ENCODE measurements at places on chromosomes 6 and 20.

DNA sequence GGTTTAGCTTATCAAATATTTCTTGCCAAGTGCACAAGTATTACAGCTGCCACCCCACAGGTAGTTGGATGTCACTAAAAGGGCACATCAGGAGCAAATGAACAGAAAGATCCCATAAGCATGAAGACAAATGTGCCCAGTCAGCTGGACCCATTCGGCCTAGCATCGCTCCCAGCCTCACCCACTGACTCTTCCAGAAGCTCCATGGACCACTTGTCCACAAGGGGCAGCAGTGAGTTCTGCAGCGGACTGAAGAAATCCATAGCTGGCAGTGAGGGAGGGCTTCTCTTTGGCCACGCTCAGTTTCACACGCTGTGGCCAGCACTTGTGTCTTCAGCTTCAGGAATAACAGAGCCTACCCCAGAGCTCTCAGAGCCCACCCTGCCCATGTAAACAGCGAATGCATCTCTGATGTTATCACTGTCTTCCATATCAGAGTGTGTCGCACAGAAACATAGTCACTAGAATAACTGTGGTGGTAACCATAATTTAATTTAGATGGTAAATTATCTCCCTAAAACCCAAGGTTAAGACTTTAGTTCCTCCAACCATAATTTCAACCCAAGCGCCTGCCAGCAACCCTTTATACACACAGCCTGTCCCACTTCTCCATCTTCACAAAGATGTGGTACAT, 15.8 kb downstream of the CGA start:
- DNase-seq: no peak

DNA sequence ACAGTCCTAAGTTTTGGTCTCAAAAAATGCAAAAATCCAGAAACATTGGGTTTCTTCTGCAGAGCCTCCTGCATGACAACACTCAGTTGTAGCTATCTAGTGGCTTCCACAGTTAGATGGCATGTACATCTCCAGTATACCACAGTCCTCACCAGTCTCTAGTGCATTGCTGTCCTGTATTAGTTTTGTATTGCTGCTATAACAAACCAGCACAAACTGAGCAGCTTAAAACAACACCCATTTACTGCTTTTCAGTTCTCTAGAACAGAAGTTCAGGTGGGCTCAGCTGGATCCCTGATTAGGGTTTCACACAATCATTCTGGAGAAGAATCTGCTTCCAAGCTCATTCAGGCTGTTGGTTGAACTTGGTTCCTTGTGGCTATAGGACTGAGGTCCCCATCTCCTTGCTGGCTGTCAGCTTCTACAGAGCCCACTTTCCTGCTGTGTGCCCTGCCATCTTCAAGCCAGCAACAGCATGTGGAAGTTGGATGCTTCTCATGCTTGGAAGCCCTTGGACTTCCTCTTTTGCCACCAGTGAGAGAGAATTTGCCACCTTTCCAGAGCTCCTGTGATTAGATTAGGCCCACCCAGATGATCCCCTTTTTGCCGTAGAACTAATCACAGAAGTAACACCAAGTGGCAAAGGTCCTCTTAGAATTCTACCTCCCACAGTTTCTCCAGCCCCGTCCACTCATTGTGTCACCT, 48.9 kb upstream of the TBC1D7 start:
- no peak for DNase-seq

DNA sequence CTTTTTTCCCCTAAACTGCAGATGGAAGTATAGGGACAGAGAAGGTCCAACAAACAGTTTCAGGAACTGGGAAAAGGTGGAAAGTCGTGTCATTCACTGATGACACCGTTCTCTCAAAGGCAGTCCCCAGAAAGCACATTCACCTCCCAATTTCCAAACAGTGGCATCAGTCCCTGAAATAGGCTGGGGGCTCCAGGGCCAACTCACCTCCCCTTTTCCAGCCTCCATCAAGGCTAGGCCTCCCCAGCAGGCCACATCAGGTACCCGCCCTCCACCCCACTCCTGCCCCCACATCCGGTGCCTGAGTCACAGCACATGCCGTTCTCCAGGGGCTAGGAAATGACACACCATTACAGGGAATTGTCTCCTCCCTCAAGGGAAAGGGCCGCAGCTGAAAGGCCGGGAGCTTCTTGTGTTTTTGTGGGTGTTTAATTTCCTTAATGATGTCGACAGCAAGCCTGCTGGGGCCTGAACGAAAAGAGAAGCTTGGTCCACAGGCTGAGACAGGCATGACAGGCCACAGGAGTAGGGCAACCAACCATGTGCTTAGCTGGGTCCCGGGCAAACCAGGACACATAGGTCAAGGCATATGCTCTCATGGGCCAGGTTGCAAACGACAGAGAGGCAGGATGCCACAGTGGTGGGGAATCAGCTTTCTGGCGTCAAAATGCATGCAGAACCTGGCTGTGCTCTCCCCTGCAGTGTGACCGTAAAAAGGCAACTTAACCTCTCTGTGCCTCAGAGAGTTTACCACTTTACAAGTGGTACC, 39.2 kb downstream of the ZMYND8 start:
- peak; percentile 81 for DNase-seq

DNA sequence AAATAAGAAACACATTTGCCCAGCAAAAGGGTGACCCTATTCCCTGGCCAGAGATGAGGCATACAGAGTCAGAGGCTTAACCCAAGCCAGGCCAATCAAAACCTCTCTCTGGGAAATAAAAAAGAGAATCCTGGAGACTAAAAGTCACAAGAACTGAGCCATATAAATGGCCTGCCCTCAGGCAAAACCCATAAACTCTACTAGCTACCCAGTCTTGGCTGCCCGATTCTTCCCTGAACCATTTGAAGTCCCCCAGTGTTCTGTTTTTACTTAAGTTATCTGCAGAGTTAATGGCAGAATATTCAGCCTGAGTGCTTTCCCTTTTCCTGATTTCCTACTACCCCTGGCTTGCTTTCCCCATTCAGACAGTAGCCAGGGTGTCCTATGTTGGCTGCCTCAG, 13.9 kb downstream of the KCNK15 start:
- no peak for DNase-seq

DNA sequence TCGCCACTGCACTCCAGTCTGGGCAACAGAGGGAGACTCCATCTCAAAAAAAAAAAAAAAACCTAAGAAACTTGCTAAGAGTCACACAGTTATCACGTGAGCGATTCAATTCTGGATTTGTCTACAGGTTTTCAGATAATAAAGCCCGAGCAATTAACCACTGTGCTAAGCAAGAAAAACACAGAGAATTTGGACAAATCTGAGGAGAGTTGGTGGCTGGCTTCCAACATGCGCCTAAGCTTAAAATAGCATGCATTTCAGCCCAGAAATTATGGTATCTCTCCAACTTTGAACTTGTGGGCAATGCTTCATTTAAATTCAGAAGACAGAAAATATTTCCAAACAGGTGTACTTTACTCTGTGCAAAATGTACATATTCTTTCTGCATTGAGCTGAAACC, 232.9 kb downstream of the TSHZ2 start:
- DNase-seq: no peak

DNA sequence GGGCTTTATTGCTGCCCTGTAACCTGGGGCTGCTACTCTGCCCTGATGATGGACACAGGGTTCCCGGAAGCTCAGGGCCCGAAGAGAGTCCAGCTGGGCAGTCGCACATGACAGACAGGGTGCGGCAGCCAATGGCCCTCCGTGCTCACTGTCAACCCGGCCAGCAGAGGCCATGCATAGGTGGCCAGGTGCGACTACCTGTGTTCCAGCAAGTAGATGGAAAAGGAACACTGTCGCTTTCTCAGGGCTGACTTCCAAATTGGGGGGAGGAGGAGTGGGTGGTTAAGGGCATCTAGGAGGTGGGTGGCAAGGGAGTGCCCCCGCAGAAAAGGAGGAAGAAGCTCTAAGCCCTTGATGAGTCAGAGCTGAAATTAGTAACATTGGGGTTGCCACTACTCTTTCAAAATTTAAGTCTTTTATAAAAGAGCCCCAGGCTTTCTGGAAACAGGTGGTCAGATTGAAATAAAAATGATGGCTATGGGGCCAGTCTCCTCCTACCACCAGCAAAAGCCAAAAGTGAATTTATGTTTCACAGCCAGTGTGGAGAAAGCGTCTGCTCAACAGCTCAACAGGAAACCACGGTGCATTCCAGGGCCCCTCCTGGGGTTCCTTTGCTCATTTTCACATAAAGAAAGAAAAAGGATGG, 2.3 kb upstream of the RAMACL start:
- DNase-seq: no peak

DNA sequence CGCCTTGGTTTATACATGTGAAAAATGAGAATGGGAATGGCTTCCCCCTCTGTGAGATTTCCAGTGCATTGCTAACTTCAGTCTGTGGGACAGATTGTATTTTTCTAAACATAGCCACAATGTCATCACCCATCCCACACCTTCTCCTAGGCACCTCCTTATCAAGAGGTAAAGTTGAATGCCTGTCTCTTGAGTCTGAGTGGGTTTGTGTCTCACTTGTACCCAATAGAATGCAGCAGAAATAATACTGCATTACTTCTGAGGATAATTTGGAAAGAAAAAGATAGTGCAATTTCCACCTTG, 27.9 kb downstream of the RIN2 start:
- DNase-seq: no peak

DNA sequence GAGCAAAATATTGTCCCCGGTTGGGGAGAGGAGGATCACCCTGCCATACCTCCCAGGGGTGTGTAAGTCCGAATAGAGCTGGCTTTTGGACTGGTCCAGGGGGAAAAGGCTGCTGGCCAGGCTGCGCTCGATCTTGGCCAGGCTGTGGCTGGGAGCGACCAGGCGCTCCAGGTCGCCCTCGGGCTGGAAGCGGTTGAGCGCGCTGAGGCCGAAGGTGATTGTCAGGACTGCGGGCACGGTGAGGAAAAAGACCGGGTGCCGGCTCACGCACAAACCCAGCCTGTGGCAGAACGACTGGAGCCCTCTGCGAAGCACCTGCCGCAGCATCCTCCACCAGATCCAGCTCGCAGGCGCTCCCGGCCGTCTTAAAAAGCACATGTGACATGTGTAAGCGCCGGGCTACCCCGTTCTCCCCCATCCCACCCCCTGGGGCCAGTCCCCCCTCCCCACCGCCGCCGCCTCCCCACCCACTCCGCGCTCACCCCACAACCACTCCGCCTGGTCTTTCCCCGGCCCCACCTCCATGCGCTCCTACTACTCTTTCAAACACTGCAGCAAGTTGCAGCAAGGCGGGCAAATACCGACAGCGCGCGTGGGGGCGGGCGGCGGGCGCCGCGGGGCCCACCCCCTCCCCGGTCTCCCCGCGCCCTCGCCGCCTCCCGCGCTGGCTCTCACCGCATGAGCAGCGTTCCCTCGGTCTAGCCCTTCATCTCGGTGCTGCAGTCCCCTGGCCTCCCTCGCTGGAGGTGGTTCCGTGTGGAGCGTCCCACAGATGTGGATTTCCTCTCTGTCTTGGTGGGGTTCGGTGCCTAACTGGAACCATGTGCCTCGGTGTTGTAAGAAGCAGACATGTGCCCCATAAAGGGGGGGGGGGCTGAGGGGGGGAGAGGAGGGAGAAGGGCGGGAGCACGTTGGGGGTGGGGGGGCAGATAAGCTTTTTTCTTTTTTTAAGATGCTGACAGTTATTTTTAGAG, 42.4 kb downstream of the PTCHD4 start:
- no peak for DNase-seq

- no peak for DNase-seq
These were observed 258.3 kb downstream of the NFATC2 start for GRCh38 chr20:51284176-51284575.

DNA sequence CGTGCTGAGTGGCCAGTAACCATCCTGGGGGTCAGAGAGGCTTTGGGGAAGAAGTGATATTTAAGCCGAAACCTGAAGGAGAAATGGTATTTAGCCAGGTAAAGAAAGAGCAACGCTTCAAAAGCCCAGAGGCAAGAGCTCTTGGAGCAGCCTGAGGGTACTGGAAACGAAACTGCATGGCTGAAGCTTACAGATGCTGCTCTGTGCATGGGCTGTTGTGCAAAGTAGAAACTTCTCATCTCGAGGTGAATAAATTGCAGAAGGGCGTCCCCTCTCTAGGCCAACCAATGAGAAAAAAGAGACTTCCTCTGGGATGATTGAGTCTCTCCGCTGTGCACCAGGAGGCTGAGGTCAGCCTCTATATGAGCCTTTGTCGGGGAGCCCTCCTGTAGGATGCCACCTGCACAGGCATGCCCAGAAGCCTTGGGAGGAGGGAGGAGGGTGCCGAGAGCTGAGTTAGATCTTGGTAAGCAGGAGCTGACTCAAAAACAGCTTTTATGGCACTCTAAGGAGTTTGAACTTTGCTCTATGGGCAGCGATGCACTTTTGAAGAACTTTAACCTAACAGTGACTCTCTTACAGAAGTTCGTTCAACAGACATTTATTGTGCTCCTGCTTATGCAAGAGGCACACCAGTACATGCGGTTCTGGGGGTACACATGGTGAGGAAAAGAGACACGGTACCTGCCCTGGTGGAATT, 61.6 kb upstream of the EDN1 start:
- DNase-seq: no peak

DNA sequence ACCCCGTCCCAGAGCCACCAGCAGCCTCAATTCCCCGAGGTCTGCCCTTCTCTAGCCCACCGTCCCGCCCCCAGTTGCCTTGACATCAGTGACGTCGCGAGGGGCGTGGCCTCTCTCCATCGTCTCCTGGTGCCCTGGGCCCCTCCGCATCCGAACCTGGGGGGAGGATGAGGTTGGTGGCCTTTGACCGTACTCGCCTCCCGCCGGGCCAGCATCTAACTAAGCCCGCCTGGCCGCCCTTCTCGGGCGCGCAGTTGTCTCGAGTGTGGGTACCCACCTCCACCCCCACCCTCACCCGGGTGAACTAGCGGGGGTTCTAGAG, 5.5 kb upstream of the ARMC12 start:
- DNase-seq: peak; percentile 67

- DNase-seq: no peak
These were observed 20.5 kb downstream of the BPIFA2 start for GRCh38 chr20:33188421-33188820.

- DNase-seq: no peak
These were observed 145.6 kb downstream of the DHX35 start for GRCh38 chr20:39107741-39108140.

DNA sequence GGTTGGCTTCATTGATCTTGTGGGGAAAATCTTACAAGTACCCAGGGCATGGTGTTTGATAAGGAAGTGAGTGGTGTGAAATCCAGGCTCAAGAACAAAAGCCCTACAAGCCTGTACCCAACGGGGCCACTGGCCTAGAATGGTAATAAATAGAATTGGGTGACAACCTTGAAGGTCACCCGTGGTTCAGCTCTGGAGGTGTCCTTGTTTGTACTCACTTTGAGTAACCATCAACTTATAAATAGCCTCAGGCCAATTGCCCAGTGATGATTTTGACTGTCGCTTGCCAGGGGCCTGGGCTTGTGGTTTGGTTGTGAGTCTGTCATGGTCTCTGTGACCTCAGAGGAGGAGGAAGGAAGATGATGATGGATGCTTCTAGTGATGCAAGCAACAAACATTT, 87.8 kb downstream of the PHACTR3 start:
- no peak for DNase-seq

- no peak for DNase-seq
These were observed 109.3 kb upstream of the TAB2 start for GRCh38 chr6:149208134-149208601.

- no peak for DNase-seq
These were observed 89.2 kb downstream of the RAMACL start for GRCh38 chr6:166497087-166497899.

- DNase-seq: no peak
These were observed 10.2 kb downstream of the DLL1 start for GRCh38 chr6:170280689-170281045.
